ENCODE measurements at places on chromosomes 2 and 18. TPM values are rescaled to one million over a fixed set of nuclear protein-coding genes. Genes with fewer than 3 reads are reported as not detected.

FBXO15 gene
- 0.29 TPM for total RNA-seq

KCNE4 gene
- total RNA-seq: not detected

IER3IP1 gene
- total RNA-seq: 5.9 TPM

TEX51 gene
- not detected for total RNA-seq

ACTG2 gene
- total RNA-seq: 5.7 TPM

TNFAIP6 gene
- not detected for total RNA-seq

PMAIP1 gene
- 2.3 TPM for total RNA-seq

DNA sequence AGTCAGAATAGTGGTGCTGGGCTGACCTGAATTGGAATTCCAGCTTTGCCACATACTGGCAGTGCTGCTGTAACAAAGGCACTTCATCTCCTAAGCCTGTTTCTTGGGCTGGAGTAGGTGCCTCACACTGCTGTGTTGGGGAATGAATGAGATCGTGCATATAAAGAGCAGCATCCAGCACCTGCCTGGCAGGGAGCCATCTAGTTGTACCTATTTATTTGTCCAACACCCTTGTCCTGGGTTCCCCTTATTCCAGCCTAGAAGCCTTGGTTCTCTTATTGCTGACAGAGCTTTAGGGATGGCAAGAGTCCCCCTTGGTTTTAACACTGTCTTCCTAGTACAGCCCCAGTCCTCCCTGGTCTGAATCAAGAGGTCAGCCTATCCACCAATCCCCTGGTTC is 275.3 kb upstream of the RAB12 start:
- no peak overlapping the region for H3K4me3 ChIP-seq
- no peaks in the 10 kb centered on the region for H3K27me3 ChIP-seq
- DNase-seq: no peak

GRCh38 chr18:76452357-76452756 is 42.7 kb downstream of the ZNF516 start:
- DNase-seq: no peak
- H3K4me3 ChIP-seq: no peak overlapping the region
- H3K4me1 ChIP-seq: peaks cover 4% of the 10 kb centered on the region
- H3K36me3 ChIP-seq: no peaks in the 10 kb centered on the region

DNA sequence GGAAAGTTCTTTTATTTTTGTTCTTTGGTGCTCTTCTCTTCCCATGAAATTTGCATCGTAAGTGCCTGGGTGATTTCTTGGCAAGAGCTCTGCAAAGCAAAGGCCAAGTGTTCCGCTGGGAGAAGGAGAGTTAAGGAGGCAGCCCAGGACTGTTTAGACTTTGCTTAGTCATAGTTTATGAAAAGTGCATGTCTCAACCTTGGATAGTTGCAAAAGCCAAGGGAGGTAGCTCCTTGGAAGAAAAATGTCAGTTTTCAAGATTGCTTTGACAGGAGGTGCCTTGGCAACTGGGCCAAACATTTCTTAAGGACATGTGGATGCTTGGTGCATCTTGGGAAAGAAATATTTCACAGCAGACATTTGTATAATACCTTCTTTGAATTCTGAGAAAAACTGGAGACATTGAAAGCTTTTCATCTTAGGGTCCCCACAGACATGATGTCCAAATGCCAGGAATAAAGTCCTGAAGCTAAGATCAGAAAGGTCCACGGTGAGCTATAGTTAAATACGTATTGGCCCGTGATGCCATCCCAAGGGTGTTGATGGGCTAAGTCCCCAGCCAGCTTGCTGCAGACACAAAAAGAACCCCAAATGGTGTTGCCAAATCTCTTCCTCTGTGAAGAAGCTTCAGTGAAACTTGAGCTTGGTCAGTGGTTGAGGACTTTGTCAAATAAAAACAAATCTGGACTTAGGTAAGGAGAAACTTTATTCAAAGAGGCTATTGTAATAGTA is 96.3 kb upstream of the THUMPD2 start:
- H3K27ac ChIP-seq: no peak overlapping the region
- DNase-seq: no peak
- no peaks in the 10 kb centered on the region for H3K27me3 ChIP-seq

- no peak for DNase-seq
- H3K27ac ChIP-seq: no peak overlapping the region
- H3K27me3 ChIP-seq: no peaks in the 10 kb centered on the region
- H3K36me3 ChIP-seq: no peaks in the 10 kb centered on the region
Measured at GRCh38 chr18:35868915-35869314, 103.6 kb upstream of the RMP24 start.

- no peaks in the 10 kb centered on the region for H3K27me3 ChIP-seq
- H3K4me3 ChIP-seq: peak overlapping the region; percentile 50
- no peak for DNase-seq
- peaks cover 7% of the 10 kb centered on the region for H3K4me1 ChIP-seq
Measured at GRCh38 chr2:127422559-127423477, 4.6 kb downstream of the PROC start.

- no peak overlapping the region for H3K4me3 ChIP-seq
- no peaks in the 10 kb centered on the region for H3K36me3 ChIP-seq
- H3K27me3 ChIP-seq: no peaks in the 10 kb centered on the region
- no peak overlapping the region for H3K27ac ChIP-seq
- H3K4me1 ChIP-seq: peaks cover 12% of the 10 kb centered on the region
Measured at GRCh38 chr18:22701326-22701725, 231.8 kb upstream of the RBBP8 start.

DNA sequence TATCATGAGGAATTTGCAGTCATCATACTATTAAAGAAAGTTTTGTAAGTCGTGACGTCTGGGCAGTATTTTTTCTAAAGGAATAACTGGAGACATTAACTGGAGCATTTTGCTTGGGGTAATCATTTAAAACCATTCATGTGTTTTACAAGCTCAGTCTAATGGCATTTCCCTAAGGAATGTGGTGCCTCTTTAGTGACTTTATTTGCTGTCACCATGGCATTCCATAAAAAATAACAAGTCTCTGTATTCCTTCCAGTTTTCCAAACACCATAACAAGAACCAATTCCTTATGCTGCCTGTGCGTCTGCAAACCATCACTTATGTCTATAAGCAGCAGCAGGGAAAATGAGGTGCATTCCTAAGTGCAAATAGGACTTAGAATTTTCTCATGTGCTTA is 82.8 kb downstream of the EPB41L3 start:
- H3K4me1 ChIP-seq: no peaks in the 10 kb centered on the region
- H3K27ac ChIP-seq: no peak overlapping the region
- H3K27me3 ChIP-seq: no peaks in the 10 kb centered on the region
- no peaks in the 10 kb centered on the region for H3K36me3 ChIP-seq
- H3K4me3 ChIP-seq: no peak overlapping the region
- no peak for DNase-seq

GRCh38 chr2:191114403-191114886 is 36.3 kb downstream of the STAT4 start:
- no peak overlapping the region for H3K27ac ChIP-seq
- H3K4me1 ChIP-seq: no peaks in the 10 kb centered on the region
- H3K27me3 ChIP-seq: no peaks in the 10 kb centered on the region
- H3K4me3 ChIP-seq: no peak overlapping the region

DNA sequence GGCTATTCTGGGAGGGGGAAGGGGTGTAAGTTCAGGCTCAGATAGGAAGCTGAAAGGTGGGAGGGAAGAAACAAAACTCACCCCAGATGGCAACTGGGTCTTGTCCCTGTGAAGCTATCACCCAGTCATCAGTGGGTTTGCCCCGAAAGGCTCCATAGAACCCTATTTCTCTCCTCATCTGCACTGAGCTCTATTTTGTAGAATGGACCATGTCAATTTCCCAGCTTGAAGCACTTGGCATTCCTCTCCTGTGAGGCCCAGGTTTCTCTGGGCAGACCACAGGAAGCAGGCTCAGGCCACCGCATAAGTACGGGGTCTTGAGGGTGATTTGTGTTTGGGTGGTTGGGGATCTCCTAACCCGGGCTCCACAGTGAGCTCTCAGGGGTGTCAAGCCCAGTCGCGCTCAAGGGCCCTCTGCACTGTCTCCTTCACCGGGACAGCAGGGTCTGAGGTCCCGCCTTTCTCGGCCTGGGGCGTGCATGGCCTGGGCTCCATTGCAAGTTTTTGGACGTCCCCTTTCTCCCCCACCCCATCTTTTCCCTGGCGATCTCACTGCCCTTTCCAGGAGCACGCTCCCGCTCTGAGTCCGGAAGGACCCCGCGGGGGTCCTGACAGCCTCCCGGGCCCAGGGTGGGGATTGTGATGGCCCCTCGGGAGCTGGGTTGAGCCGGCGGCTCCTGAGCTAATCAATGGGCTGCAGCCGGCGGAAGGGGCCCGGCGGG is 27.3 kb upstream of the NOTO start:
- peaks cover 28% of the 10 kb centered on the region for H3K4me1 ChIP-seq
- peak overlapping the region; percentile 76 for H3K4me3 ChIP-seq
- H3K27me3 ChIP-seq: no peaks in the 10 kb centered on the region
- no peak overlapping the region for H3K27ac ChIP-seq
- no peak for DNase-seq

- H3K36me3 ChIP-seq: no peaks in the 10 kb centered on the region
- H3K4me3 ChIP-seq: no peak overlapping the region
- H3K4me1 ChIP-seq: no peaks in the 10 kb centered on the region
- H3K27me3 ChIP-seq: no peaks in the 10 kb centered on the region
- DNase-seq: no peak
Measured at GRCh38 chr2:55460562-55460961, 40.9 kb upstream of the CCDC88A start.

DNA sequence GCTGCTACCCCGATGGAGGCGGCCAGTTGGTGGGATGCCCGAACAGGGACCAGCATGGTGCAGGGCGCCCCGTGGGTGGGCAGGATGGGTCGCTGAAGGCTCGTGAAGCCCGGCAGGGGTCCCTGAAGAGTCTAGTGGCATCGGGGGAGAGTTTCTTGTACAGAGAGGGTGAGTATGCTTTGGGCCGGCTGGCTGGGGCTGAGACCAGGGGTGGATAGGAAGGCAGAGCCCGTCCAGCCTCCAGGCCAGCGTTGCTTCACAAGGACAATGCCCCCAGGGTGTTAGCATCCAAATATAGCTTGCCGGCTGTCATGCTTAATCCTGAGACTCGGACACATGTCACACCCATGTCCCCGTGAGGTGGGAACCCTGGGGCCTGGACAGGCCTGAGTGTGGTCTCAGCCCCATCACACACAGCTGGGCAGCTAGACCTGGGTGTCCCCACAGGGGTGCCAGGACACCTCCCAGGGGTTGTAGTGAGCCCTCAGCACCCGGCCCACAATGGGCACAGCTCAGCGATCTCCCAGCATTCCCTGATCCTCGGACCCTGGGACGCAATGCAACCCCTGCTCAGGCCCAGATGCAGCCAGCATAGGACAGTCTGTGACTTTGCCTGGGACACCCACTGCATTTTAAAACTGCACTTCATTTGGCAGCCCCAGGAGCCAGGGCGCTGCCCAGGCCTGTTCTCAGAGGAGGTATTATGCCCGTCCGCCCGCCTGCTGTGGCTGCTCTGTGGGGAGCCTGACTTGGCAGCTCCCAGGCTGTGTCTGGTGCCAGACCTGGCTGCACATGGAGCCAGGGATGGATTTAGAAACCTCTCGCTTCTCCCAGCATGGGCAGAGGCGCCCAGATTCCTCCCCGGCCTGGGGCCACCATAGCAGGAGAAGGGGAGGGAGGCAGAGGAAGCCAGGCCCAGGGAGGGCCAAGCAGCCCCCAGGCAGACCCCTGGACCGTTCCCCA is 36.4 kb downstream of the RAMP1 start:
- H3K27ac ChIP-seq: no peak overlapping the region
- H3K4me3 ChIP-seq: no peak overlapping the region
- DNase-seq: no peak
- no peaks in the 10 kb centered on the region for H3K36me3 ChIP-seq
- peaks cover 4% of the 10 kb centered on the region for H3K4me1 ChIP-seq

DNA sequence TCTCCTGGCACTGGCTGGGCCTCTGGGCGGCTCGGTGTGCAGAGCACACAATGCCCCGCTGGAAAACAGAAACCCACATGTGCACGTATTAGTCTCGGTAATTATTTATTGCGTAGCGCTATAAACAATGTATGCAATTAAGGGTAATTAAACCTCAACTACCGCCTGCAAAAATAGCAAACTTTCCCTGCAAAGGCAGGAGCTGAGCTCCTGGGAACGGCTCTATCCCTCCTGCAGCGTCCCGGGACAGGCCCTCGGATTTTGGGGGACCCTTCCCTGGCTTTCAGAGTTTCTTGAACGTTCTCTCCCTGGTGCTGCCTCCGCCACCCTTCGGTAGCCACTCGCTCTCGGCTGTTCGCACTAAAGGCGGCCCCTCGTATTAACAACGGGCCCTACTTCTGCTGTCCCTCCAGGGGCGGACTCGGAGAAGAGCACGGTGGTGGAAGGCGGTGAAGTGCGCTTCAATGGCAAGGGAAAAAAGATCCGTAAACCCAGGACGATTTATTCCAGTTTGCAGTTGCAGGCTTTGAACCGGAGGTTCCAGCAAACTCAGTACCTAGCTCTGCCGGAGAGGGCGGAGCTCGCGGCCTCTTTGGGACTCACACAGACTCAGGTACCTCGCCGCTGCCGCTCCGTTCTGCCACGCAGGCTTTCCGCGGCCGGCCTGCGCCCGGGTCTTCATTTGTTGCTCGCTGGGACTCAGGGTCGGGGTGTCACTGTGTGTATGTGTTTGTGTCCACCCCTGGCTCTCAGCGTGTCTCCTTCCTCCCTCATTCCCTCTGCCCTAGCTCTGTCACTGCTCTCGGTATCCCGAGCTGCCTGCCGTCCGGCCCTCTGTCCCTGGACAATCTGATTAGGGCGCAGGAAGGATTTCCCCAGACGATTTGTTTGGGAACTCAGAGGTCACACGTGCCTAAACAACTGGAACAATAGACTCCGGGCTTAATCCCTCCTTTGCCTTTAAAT is 1.2 kb downstream of the DLX1 start:
- H3K36me3 ChIP-seq: no peaks in the 10 kb centered on the region
- peak; percentile 47 for DNase-seq
- H3K27me3 ChIP-seq: no peaks in the 10 kb centered on the region
- H3K27ac ChIP-seq: peak overlapping the region; percentile 63
- H3K4me1 ChIP-seq: no peaks in the 10 kb centered on the region

DNA sequence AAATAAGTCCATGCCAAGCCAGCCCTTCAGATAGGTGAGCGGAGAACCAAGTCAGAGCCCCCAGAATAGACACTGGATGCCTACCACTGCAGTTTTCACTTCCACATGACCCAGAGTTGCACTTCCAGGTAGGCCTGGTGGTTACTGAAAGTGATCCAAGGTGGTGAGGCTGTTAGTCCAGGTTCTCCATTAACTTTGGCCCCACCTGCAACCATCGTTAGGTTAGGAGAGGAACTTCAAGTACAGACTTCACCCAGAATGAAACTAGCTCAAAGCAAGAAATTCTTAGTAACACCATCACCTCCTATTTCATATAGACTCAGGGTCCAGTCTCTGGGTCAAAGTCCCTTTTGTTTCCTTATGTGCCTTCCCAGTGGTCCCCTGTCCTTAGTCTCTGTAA is 293.1 kb upstream of the ID2 start:
- H3K27ac ChIP-seq: no peak overlapping the region
- no peak overlapping the region for H3K4me3 ChIP-seq
- H3K36me3 ChIP-seq: no peaks in the 10 kb centered on the region
- no peak for DNase-seq
- H3K27me3 ChIP-seq: no peaks in the 10 kb centered on the region

DNA sequence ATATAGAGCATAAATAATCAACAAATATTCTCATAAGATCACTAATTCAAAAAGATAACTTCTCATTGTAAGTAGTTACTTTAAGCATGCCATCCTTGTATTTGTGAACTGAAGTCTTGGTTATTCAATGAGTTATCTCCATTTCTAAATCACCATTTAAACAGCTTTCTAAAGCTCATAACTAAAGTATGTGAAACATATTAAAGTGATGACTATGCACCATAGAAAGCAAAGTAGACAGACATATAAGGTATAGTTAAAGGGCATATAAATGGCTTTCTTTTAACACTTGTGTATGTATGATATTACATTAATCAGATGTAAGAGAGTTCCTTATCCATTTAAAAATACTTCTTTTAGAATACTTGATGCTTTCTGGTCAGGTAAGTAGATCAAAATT is 83.5 kb downstream of the IKZF2 start:
- no peaks in the 10 kb centered on the region for H3K4me1 ChIP-seq
- H3K4me3 ChIP-seq: no peak overlapping the region
- no peaks in the 10 kb centered on the region for H3K36me3 ChIP-seq
- H3K27me3 ChIP-seq: no peaks in the 10 kb centered on the region
- no peak for DNase-seq

All from Caco-2 (cell line).